ENCODE measurements at places on chromosomes 2 and 18. TPM values are rescaled to one million over a fixed set of nuclear protein-coding genes. Genes with fewer than 3 reads are reported as not detected.

Gene SFTPB
- 21.7 TPM for total RNA-seq

Gene TRIM54
- 40.5 TPM for total RNA-seq

Gene SPATA3
- not detected for total RNA-seq

Gene CROCC2
- not detected for total RNA-seq

Gene ASXL3
- total RNA-seq: 4.3 TPM

Gene SERTAD2
- total RNA-seq: 15.6 TPM

Gene KCNE4
- total RNA-seq: 6.7 TPM

Gene UGT1A10
- not detected for total RNA-seq

Gene GNLY
- not detected for total RNA-seq

Gene HTR2B
- 0.31 TPM for total RNA-seq

Gene CFAP65
- not detected for total RNA-seq

Gene REEP1
- 29.3 TPM for total RNA-seq

Gene LHCGR
- 0.51 TPM for total RNA-seq

Gene CIB4
- total RNA-seq: not detected

Gene LRRTM4
- 2.4 TPM for total RNA-seq

Gene HOXD3
- total RNA-seq: 1.9 TPM

Gene LOXHD1
- total RNA-seq: 3.4 TPM

Gene RESP18
- total RNA-seq: not detected

Gene ANKRD62
- total RNA-seq: 0.10 TPM

Gene AOX1
- total RNA-seq: 3.3 TPM

Gene INSIG2
- 15.6 TPM for total RNA-seq

Gene MAP3K19
- 0.21 TPM for total RNA-seq

Gene FOXI3
- 0.31 TPM for total RNA-seq

Gene EFR3B
- 6.1 TPM for total RNA-seq

Gene TPO
- 4.4 TPM for total RNA-seq

Gene CCNYL1
- total RNA-seq: 8.2 TPM

Gene SCN3A
- 2.8 TPM for total RNA-seq

Gene EFHD1
- total RNA-seq: 4.9 TPM

Gene NYAP2
- total RNA-seq: 0.10 TPM

Gene KYNU
- total RNA-seq: 0.62 TPM

Gene SOCS6
- total RNA-seq: 30.3 TPM

Gene LIMS4
- 1.0 TPM for total RNA-seq

Gene RNF125
- 8.0 TPM for total RNA-seq

Gene REG3A
- not detected for total RNA-seq

Gene EDAR
- 0.31 TPM for total RNA-seq

Measured in tongue (tissue), 3 donors.